ENCODE measurements at places on chromosomes 4 and X.
A peak's percentile ranks its signal among the peaks of the same experiment; 100 is the strongest.

DNA sequence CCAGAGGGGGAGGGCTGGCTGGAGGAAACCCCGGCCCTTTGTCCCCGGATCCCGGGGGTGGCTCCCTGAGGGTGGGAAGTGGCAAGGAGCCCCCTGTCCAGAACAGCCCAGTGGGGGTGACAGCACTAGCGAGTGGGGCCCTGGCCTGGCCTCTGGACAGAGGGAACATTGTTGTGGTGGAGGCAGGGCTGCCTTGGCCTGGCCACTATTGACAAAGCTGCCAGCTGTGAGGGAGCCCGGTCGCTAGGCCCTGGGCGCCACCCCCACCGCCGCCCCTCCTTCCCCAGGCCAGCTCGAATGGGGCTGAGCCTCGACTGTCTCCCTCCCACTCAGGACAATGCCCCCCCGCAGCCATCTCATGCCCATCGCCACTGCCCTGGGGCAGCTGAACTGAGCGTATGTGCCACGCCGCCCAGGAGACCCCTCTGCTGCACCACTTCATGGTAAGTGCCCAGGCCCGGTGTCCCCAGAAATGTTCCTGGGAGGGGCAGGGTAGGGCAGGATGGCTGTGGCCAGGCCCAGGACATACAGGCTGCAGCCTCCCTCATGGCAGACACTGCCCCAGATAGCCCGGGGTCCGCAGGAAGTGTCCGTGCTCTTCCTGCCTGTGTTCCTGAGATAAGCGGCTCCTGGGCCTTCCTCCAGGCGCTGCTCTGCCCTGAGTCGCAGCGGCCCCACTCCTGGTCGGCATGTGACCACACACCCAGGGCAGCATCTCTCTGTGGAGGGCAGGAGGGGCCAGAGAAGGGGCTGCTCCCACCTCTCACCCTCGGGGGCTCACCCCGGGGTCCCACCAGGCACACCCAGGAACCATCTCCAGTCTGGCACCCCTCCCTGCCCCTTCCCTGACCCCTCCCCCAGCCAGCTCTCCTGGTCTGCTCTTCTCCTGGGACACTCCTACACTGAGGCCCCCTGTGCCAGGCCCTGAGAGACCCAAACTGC is 1.4 kb downstream of the PLXNB3 start:
- no peak for DNase-seq

- peak; percentile 84 for DNase-seq
These were observed 20.2 kb upstream of the LRBA start for GRCh38 chr4:151035328-151035727.

GRCh38 chr4:76326515-76326914 is 20.0 kb downstream of the STBD1 start:
- no peak for DNase-seq

DNA sequence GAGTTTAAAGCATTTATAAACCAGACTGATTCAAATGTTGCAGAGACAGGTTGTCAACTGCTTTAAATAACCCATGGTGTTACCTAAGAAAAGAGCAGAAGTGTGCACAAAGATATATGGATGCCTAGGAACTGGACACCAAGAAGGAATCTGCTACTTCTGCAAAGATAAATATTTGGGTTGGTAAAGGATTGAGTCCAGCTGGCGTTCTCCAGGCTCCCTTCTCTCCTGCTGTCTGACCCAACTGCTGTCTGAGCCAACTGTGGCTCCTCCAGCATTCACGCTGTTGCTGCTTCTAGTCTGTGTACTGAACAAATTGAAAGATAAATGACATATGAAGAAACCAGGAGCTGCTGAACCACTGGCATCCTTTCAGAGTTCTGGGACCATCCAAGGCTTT is 1167.8 kb upstream of the PRKX start:
- no peak for DNase-seq

DNA sequence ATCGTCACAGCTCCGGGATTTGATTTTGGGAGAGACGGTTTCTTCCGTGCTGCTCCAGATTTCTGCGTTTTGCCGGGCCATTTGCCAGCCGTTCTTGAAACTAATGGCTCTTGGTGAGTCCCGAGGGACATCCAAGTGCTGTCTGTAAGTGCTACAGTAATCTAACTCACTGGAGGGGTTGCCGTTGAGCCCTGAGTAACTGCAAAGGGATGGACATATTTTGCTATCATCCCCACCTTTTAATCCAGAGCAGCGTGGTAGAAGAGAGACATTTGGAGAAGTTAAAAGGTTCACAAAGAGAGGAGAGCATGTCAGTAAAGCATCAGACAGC is 88.9 kb upstream of the PDLIM3 start:
- no peak for DNase-seq

DNA sequence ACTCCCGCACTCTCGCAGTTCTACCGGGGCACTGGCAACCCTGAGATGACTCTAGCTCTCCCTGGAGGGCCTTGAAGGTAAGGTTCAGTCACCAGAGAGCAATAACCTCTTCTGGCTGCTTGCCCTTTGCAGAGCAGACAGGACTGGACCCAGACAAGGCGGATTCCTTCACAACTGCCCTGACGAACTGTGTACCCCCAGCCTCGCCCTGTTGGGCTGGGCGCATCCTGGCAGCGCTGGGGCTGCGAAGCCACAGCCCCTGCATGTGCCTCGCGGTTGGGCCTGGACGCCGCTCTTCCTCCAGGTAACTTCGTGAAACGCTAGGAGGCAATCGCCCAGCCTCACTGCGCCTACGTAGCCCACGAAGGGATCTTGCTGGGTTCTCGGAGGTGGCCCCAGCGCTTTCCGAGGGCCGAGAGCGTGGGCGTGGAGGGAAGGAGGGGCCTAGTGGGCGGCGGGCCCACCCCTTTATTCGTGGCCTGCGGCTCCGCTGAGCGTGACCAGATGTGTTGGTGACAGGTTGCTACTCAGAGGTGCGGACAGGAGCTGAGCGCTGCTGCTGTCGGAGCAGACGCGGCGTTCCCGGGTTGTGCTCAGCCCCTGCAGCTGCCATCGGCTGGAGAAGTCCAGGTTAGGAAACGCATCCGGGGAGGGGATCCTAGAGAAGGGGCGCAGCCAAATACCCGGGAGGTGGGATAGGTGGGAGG is 1.9 kb upstream of the MAMLD1 start:
- no peak for DNase-seq

DNA sequence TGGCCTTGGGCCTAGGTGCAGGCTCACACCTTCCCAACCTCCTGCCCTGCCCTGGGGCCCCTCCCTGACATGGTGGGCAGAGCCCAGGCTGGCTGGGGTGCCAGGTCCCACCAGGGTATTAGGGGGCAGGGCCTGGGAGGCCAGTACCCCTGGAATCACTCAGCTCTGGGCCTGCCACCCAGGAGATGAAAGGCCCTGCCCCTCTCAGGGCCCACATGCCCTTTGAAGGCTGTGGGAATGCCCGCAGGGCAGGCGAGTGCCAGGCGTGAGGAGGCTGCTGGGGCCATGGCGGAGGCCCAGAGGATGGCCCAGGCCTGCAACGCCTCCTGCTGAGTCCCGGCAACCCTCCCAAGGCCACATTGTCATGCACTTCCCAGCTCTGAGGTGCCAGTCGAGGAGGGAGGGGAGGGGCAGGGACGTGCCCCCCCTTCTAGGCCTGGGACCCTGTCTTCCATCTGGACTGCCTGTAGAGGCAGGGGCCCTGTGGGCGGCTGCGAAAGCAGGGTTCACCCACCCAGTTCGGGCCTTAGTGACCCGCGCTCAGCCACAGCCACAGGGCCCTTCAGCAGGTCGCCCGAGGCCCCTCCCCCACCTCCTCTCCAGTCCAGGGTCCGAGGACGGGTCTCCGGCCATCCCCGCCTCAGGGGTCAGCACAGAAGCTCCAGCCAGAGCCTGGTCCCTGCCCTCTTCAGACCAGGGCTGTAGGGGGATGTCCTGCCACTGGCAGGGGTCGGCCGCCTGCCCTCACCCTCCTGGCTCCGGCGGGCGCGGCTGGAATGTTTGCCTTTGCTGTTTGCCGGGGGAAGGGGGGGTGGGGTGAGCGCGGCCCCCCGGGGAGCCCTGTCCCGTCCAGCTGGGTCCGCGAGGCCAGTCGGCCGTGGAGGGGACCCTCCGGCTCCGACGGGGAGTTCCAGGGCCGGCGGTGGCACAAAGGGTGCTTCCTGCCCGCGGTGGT is 26.7 kb upstream of the FGFR3 start:
- no peak for DNase-seq

GRCh38 chr4:181946902-181947301 is 296.3 kb upstream of the TENM3 start:
- no peak for DNase-seq

DNA sequence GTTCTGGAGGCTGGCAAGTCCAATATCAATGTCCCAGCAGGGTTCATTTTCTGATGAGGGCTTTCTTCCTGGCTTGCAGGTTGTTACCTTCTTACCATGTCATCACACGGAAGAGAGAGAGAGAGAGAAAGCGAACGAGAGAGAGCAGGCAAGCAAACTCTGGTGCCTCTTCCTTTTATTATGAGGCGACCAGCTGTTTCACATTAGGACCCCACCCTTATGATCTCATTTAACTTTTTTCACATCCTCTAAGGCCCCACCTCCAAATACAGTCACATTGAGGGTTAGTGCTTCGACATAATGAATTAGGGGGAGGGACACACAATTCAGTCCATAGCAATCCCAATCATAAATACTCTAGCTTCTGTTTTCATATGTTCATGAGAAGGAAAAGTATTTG is 10.6 kb upstream of the GPR174 start:
- DNase-seq: no peak

- DNase-seq: no peak
These were observed 167.3 kb upstream of the SH3RF1 start for GRCh38 chr4:169438057-169438480.

DNA sequence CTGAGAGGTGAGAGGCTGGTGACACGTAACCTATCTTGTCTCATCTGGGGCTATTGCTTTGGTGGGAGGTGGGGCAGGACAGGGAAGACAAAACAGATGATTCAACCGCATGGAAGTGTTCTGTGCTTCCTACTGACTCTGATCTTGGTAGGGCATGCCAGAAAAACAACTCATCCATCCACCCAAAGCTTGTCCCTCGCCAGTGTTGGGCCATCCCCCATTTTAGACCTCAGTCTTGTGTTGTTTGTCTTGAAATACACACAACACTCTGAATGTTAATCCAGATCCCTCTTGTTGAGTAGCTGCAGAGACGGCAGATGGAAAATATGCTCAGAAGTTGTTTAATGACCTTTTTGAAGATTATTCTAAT is 377 bp downstream of the CHRNA9 start:
- no peak for DNase-seq

- DNase-seq: no peak
These were observed 522 bp downstream of the FNIP2 start for GRCh38 chr4:158769175-158769921.

DNA sequence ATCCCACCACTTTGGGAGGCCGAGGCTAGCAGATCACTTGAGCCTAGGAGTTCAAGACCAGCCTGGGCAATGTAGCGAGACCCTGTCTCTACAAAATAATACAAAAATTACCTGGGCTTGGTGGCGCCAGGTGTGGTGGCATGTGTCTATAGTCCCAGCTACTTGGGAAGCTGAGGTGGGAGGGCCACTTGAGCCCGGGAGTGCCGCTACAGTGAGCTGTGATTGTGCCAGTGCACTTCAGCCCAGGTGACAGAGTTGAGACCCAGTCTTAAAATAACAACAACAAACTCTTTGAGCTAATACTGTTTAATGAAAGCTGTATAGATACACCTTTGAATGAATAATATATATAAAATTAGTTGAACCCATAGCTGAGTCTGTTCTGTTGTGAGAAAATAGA is 9.7 kb downstream of the BCORL1 start:
- no peak for DNase-seq

DNA sequence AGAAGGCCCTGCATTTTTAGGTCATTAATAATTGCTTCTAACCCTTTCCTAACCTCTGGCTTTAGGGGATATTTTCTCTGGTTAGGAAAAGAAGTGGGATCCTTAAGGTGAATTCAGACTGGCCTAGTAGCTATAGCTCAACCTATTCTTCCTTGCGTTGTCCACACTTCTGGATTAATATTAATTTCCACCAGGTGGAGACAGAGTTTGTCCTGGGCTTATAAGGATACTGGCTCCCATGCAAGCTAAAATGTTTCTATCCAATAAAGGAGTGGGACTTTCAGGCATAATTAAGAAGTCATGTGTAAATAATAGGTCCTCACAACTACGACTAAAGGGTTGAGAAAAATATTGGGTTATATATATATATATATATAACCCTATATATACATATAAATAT is 860.0 kb upstream of the POU3F4 start:
- no peak for DNase-seq

GRCh38 chrX:9864011-9864410 is 77.8 kb downstream of the SHROOM2 start:
- no peak for DNase-seq

GRCh38 chrX:106780264-106780663 is 22.2 kb upstream of the TBC1D8B start:
- no peak for DNase-seq

Measured in NCI-H2081 (cell line).